Body of pancreas (tissue), 4 donors: ENCODE measurements at places on chromosomes 7 and 10.

DNA sequence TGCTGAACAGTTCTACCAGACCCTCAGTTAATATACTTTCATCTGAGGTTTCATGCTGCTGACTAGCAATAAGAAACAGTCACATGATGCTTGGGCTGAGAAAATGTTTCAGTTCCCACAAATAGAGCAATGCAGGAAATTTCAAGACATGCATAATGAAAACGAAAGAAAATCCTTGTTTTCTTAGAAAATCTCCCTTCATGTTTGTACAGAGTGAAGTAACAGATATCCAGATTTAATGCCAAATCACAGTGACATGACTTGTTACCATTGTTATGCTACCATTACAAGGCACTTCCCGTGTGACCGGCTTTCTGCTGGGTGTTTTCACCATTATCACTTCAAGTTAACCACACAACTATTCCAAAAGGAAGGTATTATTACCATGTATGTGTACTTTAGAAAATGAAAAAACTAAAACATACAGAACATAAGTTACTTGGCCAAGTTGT lies 121.7 kb downstream of the DOCK4 start:
- no peak overlapping the region for H3K4me3 ChIP-seq
- no peak overlapping the region for H3K27ac ChIP-seq
- H3K27me3 ChIP-seq = no peaks in the 10 kb centered on the region
- H3K4me1 ChIP-seq = peaks cover 12% of the 10 kb centered on the region
- DNase-seq = no peak

DNA sequence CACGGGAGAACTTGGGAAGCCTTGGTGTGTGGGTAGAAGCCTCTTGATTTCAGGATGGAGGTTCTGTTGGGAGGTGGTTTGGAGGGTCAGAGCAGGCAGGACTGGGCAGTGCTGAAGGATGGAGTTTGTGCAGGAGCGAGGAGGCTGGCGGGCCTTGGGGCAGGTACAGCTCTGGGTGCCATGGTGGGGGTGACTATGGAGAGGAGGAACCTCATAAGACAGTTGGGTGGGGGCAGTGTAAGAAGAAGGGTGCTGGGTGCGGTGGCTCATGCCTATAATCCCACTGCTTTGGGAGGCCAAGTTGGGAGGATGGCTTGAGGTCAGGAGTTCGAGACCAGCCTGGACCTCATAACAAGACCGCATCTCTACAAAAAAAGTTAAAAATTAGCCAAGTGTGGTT lies 54.7 kb upstream of the GTF2IRD1 start:
- no peaks in the 10 kb centered on the region for H3K27me3 ChIP-seq
- no peaks in the 10 kb centered on the region for H3K4me1 ChIP-seq
- no peak overlapping the region for H3K27ac ChIP-seq
- H3K36me3 ChIP-seq = peaks cover 24% of the 10 kb centered on the region
- H3K4me3 ChIP-seq = no peak overlapping the region

GRCh38 chr10:85696893-85697292 lies 669.7 kb downstream of the GRID1 start:
- no peaks in the 10 kb centered on the region for H3K36me3 ChIP-seq
- no peaks in the 10 kb centered on the region for H3K4me1 ChIP-seq
- peaks cover 4% of the 10 kb centered on the region for H3K27me3 ChIP-seq
- no peak overlapping the region for H3K4me3 ChIP-seq
- no peak for DNase-seq
- no peak overlapping the region for H3K27ac ChIP-seq

DNA sequence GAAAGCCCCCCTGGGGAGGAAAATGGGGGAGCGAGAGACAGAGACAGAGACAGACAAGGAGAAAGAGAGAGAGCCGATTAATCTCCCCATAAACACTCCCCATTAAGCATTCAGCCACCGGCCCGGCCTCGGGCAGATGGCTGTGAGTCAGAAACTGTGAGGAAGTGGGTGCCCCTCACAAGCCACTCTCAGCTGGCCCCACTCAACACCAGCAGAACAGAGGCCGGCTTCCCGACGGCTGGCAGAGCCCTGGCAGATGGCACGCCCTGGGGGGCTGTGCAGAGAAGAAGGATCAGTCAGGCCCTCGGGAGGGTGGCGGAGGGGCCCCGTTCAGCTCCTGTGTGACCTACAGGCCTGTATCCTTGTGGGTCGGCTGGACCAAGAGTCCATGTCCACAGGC lies 41.2 kb downstream of the CAMK2B start:
- H3K4me3 ChIP-seq = no peak overlapping the region
- DNase-seq = peak; percentile 15
- no peaks in the 10 kb centered on the region for H3K4me1 ChIP-seq
- no peaks in the 10 kb centered on the region for H3K36me3 ChIP-seq
- H3K27ac ChIP-seq = no peak overlapping the region
- no peaks in the 10 kb centered on the region for H3K27me3 ChIP-seq

- H3K36me3 ChIP-seq = no peaks in the 10 kb centered on the region
- peaks cover 11% of the 10 kb centered on the region for H3K4me1 ChIP-seq
- no peaks in the 10 kb centered on the region for H3K27me3 ChIP-seq
Measured at GRCh38 chr7:105345003-105345402, 43.7 kb downstream of the SRPK2 start.
